Kidney (tissue), 22 donors: ENCODE measurements at places on chromosomes 1 and 21. TPM values are rescaled to one million over a fixed set of nuclear protein-coding genes. Genes with fewer than 3 reads are reported as not detected.

- H3K27me3 ChIP-seq, result no peaks in the 10 kb centered on the region
- H3K36me3 ChIP-seq, result no peaks in the 10 kb centered on the region
- no peak overlapping the region for H3K4me3 ChIP-seq
- no peaks in the 10 kb centered on the region for H3K4me1 ChIP-seq
- H3K27ac ChIP-seq, result no peak overlapping the region
These were observed 434.6 kb upstream of the CHRM3 start for GRCh38 chr1:238951809-238952208.

- DNase-seq, result no peak
- no peaks in the 10 kb centered on the region for H3K36me3 ChIP-seq
- no peak overlapping the region for H3K4me3 ChIP-seq
- H3K4me1 ChIP-seq, result no peaks in the 10 kb centered on the region
- H3K27ac ChIP-seq, result no peak overlapping the region
- H3K27me3 ChIP-seq, result no peaks in the 10 kb centered on the region
These were observed 21.7 kb downstream of the ZBTB8B start for GRCh38 chr1:32486463-32487113.

DNA sequence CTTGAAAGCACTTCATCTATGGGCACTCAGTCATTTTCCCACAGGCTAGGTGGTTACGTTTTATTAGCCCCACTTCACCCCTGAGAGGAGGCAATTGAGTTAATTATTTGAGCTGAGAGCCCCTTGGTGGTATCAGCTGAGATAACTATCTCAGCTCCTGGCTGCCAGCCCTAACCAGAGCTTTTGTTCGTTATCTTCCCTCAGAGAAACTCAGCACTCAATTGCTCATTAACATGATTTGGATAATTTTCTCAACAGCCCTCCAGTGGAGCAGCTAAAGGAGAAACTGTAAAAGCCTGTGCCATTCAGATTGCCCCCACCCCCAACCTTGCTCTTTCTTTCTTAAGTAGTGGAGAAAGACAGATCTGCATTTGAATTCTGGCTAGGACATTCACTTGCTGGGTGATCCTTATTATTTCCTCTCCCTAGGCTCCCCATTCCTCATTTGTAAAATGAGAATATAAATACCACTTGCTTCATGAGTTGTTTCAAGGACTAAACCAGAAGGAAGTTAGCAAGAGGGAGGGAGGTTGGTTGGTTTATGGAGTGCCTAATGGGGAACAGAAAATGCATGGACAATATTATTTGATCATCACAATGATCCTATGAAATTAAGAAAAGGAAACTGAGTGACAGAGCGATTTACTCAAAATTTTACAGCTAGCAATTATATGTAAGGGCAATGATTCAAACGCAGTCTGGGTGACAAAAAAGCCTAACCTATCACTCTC is 218.7 kb upstream of the FGGY start:
- no peaks in the 10 kb centered on the region for H3K36me3 ChIP-seq
- no peak for DNase-seq
- no peak overlapping the region for H3K27ac ChIP-seq
- peaks cover 5% of the 10 kb centered on the region for H3K4me1 ChIP-seq
- no peak overlapping the region for H3K4me3 ChIP-seq
- no peaks in the 10 kb centered on the region for H3K27me3 ChIP-seq

DNA sequence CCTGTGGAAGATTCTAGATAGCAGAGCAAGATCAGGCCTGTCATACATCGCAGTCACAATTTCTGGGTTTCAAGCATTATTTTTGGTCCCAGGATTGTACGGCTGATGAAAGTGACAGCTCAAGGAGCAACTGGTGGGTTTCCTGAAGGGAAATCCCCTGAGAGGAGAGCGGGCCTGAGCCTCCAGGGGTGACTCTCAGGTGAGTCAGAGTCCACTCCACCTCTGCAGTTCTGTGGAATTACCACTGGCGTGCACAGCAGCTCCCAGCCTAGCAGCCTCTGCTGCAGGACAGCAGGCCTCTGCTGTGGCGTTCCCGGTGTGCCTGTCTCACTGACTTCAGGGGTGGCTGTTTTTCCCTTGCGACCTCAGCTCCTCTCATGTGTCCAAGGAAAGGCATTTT is 24.4 kb downstream of the SLC66A1 start:
- no peaks in the 10 kb centered on the region for H3K4me1 ChIP-seq
- no peaks in the 10 kb centered on the region for H3K36me3 ChIP-seq
- no peak for DNase-seq
- H3K4me3 ChIP-seq, result no peak overlapping the region
- no peaks in the 10 kb centered on the region for H3K27me3 ChIP-seq

GRCh38 chr1:107415241-107415640 is 274.4 kb downstream of the NTNG1 start:
- no peaks in the 10 kb centered on the region for H3K27me3 ChIP-seq
- no peak overlapping the region for H3K27ac ChIP-seq
- no peak overlapping the region for H3K4me3 ChIP-seq
- no peaks in the 10 kb centered on the region for H3K4me1 ChIP-seq
- no peaks in the 10 kb centered on the region for H3K36me3 ChIP-seq

- no peaks in the 10 kb centered on the region for H3K4me1 ChIP-seq
- H3K4me3 ChIP-seq, result no peak overlapping the region
- H3K27ac ChIP-seq, result no peak overlapping the region
- peak; percentile 14 for DNase-seq
- no peaks in the 10 kb centered on the region for H3K27me3 ChIP-seq
These were observed 92.8 kb upstream of the CACNA1E start for GRCh38 chr1:181390410-181391077.

IGSF3 gene
- total RNA-seq, result 38.8 TPM

MAP7D1 gene
- 78.7 TPM for total RNA-seq
